Mesothelial cell of epicardium (in vitro differentiated cells): ENCODE measurements at places on chromosomes 11 and 22. TPM values are rescaled to one million over a fixed set of nuclear protein-coding genes. Genes with fewer than 3 reads are reported as not detected.

The AMOTL1 gene
- 77.0 to 78.5 TPM (median 77.8 TPM) in 3 replicates for total RNA-seq

- H3K36me3 ChIP-seq = no peaks in the 10 kb centered on the region
- DNase-seq = no peak
- peaks cover 5% of the 10 kb centered on the region for H3K27me3 ChIP-seq
- peaks cover 22% of the 10 kb centered on the region for H3K4me1 ChIP-seq
- H3K4me3 ChIP-seq = no peak overlapping the region
These were observed 132.1 kb downstream of the CD44 start for GRCh38 chr11:35271031-35271430.

The CRYBB1 gene
- total RNA-seq = not detected in 3 replicates

DNA sequence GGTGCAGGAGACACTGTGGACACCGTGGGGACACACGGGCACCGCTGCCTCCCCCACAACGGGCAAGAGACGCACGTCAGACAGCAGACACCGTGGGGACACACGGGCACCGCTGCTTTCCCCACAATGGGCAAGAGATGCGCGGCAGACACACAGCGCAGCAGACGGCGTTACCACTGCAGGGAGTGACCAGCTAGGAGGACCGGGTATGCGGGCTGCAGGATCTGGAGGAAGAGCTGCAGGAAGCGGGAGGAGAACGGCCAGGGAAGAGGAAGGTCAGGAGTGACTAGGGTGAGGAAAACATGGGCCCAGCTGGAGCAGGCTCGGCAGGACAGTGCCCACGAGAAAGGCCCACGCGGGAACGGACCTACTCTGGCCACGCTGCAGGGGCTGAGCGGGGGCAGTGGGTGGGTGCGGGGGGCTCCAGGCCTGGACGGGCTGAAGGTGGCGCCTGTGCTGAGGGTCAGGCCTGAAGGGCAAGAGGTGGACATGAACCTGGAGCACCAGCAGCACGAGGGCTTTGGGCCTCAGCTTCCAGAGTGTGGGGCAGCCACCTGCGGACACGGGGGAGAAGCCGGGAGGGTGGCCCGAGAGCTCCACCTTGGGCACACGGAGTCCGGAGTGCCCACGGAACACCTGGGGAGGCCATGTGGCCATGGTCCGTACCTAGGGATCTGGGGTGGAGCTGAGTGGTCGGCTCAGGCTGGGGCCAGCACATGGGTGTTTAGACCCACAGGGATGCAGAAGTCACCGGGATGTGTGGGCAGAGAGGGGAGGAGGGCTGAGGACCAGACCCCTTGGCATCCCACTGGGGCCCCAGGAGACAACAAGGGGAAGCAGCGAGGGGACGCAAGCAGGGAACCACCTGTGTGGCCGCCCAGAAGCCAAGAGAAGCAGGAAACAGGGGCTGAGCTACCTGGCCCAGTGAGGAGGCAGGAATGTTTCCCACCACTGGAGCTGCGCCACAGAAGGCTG is 16.5 kb downstream of the TOLLIP start:
- H3K27ac ChIP-seq = no peak overlapping the region
- peaks cover 5% of the 10 kb centered on the region for H3K36me3 ChIP-seq
- no peak overlapping the region for H3K4me3 ChIP-seq
- H3K27me3 ChIP-seq = no peaks in the 10 kb centered on the region
